NCI-H1436 treated with DMSO at 0.1 percent for 48 hours (cell line): ENCODE measurements at places on chromosomes 4 and X.

- DNase-seq: no peak
Observed at GRCh38 chrX:56221101-56221500, 11.1 kb upstream of the KLF8 start.

GRCh38 chr4:38582889-38583470 is 81.0 kb upstream of the KLF3 start:
- DNase-seq: no peak

- DNase-seq: no peak
Observed at GRCh38 chrX:18872621-18873020, 111.3 kb downstream of the PHKA2 start.

GRCh38 chr4:89509708-89510281 is 202.2 kb upstream of the GPRIN3 start:
- no peak for DNase-seq

GRCh38 chr4:116413222-116413621 is 672.2 kb downstream of the TRAM1L1 start:
- no peak for DNase-seq

- DNase-seq: no peak
Observed at GRCh38 chr4:172989984-172990820, 178.4 kb upstream of the GALNT7 start.

- DNase-seq: no peak
Observed at GRCh38 chrX:87961471-87961870, 443.9 kb downstream of the KLHL4 start.
